Left kidney (tissue), 8 donors: ENCODE measurements at places on chromosomes 5 and 9. TPM values are rescaled to one million over a fixed set of nuclear protein-coding genes. Genes with fewer than 3 reads are reported as not detected.

- no peak for DNase-seq
These were observed 188.7 kb downstream of the EBF1 start for GRCh38 chr5:158910782-158911692.

GRCh38 chr9:138103111-138103848 lies 225.7 kb downstream of the CACNA1B start:
- DNase-seq: no peak

- no peak for DNase-seq
These were observed 22.2 kb downstream of the TNFSF8 start for GRCh38 chr9:114908104-114908622.

- DNase-seq: peak; percentile 53
These were observed 100.6 kb upstream of the IER5L start for GRCh38 chr9:129278391-129279237.

DNA sequence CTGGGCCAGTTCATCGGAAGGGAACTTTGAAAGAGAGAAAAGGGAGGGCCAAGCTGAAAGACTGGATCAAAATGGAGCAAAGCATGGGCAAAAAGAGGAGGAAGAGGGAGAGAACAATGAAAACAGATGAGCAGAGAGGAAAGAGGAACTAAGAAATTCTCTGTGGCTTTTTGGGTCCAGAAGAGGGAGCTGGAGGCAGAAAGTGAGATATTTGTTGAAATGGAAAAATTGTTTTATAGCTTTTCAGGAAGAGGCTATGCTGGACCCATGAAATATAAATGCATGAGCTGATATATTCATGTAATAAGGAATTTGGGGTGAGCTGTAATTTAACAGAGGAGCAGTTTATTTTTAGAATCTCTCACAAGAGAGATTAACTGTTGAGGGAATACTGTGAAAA lies 457.3 kb downstream of the DMAC1 start:
- no peak for DNase-seq

DNA sequence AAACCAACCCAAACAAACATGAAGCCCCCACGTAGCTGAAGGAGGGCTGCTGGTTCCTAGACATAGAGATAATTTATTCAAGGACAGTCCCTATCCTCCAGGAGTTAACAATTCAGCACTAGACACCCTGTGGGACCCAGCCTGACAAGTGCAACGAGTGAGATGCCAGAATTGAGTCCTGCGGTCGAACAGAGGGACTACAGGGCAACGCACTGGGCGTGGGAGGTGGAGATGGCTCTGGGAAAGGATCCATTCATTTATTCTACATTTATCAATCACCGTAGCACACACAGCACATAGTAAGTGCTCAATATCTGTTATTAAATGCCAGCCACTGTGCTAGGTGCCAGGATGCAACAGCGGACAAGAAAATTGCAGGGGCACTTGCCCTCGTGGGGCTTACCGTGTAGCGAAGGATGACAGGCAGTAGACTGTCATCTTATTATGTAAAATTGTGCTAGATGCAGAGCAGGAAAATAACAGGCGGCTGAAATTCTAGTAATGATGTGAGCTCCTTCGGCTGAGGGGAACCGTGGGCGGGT lies 855 bp upstream of the ARHGAP26 start:
- no peak for DNase-seq

- DNase-seq: no peak
These were observed 72.9 kb upstream of the ALDH1B1 start for GRCh38 chr9:38319496-38320173.

- peak; percentile 41 for DNase-seq
These were observed 624.1 kb downstream of the ISL1 start for GRCh38 chr5:52007230-52007858.

GRCh38 chr5:113133211-113133975 lies 156.8 kb downstream of the DCP2 start:
- no peak for DNase-seq

The CARD9 gene
- polyA plus RNA-seq: 1.8 TPM

The RASGRF2 gene
- 2.3 TPM for polyA plus RNA-seq

The CFAP90 gene
- 4.5 TPM for polyA plus RNA-seq

The NSG2 gene
- 0.35 TPM for polyA plus RNA-seq
